Activated T-cell treated with anti-CD3 and anti-CD28 coated beads, Interleukin-2, amount 50 U/mL, for 4 hours (primary cell): ENCODE measurements at places on chromosomes 7 and 10. TPM values are rescaled to one million over a fixed set of nuclear protein-coding genes. Genes with fewer than 3 reads are reported as not detected.

GRCh38 chr10:14953424-14954000 is 384 bp downstream of the DCLRE1C start:
- no peak for DNase-seq

- DNase-seq = no peak
These were observed 1034.5 kb upstream of the LRRTM3 start for GRCh38 chr10:65891073-65891981.

- no peak for DNase-seq
These were observed 94.5 kb downstream of the RGS10 start for GRCh38 chr10:119447823-119448546.

DNA sequence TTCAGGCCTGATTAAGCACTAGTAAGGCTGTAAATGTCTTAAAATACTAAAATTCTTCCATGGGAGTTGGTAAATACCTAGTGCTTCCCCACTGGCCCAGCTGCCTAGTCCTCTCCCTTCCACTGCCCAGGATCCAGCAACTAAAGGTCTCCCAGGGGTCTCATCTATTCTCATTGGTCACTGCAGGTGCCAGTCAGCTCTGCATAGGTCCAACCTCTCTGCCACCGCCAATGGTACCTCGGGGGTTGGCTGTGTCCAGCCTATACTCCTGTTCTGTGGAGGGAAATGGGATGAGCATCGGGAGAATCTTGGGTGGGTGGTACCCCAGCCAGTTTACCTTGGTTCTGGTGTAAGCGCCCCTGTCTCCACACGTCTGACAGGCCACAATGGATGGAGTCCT is 6.1 kb upstream of the CREB5 start:
- DNase-seq = no peak

GRCh38 chr10:17880601-17881000 is 71.1 kb upstream of the SLC39A12 start:
- no peak for DNase-seq

- no peak for DNase-seq
These were observed 101.0 kb upstream of the DNAAF5 start for GRCh38 chr7:625376-625971.

GRCh38 chr10:48249763-48250351 is 24.6 kb downstream of the FRMPD2 start:
- DNase-seq = no peak

GRCh38 chr7:131843898-131844331 is 287.5 kb upstream of the PODXL start:
- DNase-seq = no peak

DNA sequence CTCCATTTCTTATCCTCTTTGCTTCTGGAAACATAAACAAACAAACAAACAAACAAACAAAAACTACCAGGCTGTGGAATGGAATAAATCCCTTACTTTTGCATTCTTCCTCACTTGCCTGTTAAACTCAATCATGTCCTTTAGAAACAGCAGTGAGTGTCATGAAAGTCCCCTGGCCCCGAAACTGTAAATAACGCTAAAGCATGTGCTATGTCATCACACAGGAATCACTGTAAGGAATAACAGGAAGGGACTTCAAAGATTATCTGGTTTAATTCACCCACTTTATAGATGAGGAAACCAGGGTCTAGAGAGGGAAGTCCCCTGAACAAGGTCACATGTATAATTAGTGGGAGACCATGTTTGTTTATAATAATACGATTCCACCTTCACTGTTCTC is 159.4 kb upstream of the MEOX2 start:
- DNase-seq = no peak

DNA sequence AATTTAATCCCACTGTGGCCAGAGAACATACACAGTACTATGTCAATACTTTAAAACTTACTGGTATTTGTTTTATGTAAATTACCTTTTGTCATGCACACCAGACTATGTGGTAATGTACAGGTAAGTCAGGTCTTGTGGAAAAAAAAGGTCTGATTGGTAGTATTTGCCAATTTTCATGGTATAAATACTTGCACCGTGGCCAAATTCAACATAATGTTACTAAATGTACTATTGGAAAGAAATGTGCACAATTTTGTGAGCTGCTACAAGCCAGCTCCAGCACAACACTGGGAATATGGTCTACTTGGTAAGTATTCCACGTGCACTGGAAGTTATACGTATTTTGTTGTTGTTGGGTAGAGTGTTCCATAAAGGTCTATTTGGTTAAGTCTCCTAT is 392.5 kb downstream of the RPS24 start:
- DNase-seq = no peak

GRCh38 chr10:102752934-102753664 is 9.4 kb downstream of the WBP1L start:
- DNase-seq = no peak

DNA sequence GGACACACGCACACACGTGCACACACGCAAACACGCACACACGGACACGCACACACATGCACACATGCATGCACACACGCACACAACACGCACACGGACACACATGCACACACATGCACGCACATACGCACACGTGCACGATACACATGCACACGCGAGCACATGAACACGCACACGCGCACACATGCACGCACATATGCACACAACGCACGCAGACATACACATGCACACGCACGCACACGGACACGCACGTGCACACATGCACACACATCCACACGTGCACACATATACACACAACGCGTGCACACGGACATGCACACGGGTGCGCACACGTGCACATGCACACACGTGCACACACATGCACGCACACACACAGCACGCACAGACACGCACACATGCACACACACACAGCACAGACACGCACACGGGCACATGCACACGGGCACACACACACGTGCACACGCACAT is 17.3 kb upstream of the GPER1 start:
- no peak for DNase-seq

DNA sequence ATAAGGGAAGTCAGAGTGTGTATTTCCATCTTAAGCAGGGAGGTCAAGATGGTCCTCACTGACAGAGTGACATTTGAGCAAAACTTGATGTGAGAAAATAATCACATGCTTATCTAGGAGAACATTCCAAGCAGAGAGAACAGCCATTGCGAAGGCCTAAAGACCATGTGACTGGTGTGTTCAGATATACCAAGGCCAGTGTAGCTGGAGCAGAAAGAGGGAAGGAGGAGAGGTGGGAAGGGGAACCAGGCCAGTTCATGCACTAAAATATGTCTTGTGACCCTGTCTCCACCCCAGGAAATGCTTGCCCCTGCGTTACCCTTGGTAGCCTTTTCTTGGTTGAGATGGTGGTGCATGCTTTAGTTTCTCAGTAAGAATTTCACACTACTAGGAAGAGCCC is 77.4 kb downstream of the CACNB2 start:
- DNase-seq = no peak

DNA sequence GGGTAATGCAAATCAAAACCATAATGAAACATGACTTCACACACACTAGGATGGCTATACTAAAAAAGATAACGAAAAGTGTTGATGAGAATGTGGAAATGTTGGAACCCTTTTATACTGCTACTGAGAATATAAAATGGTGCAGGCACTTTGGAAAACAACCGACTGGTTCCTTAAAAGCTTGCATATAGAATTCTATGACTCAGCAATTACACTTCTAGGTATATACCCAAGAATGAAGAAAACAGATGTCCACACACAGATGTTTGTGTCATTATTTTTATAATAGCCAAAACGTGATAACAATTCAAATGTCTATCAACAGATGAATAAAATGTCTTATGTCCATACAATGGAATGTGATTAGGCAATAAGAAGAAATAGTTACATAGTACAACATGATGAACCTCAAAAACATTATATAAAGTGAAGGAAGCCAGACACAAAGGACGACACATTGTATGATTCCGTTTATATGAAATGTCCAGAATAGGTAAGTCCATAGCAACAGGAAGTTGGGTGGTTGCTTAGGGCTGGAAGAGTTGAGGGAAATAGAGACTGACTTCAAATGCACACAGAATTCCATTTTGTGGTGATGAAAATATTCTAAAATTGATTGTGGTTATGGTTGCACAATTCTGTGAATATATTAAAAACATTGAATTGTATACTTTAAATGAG is 148.3 kb upstream of the PHYHIPL start:
- no peak for DNase-seq

- no peak for DNase-seq
These were observed 12.0 kb upstream of the KLHL7 start for GRCh38 chr7:23093546-23093945.

PRKG1 gene
- 0.08 TPM for total RNA-seq

FFAR4 gene
- not detected for total RNA-seq

DKK1 gene
- 0.30 TPM for total RNA-seq

EN2 gene
- total RNA-seq = not detected

ASB4 gene
- total RNA-seq = not detected

GBX1 gene
- not detected for total RNA-seq

GNGT1 gene
- not detected for total RNA-seq

TEX36 gene
- total RNA-seq = not detected

MNX1 gene
- not detected for total RNA-seq
